ENCODE measurements at places on chromosomes 11 and 22. TPM values are rescaled to one million over a fixed set of nuclear protein-coding genes. Genes with fewer than 3 reads are reported as not detected.

LZTR1 gene
- polyA plus RNA-seq: 17.1 TPM

INSC gene
- polyA plus RNA-seq: not detected

CD3D gene
- 1,253 TPM for polyA plus RNA-seq

TCN2 gene
- polyA plus RNA-seq: 0.63 TPM

OR6T1 gene
- not detected for polyA plus RNA-seq

ABCC8 gene
- not detected for polyA plus RNA-seq

APOL4 gene
- not detected for polyA plus RNA-seq

C11orf21 gene
- polyA plus RNA-seq: 30.1 TPM

GRCh38 chr22:48588878-48589450 is 1238.7 kb downstream of the BRD1 start:
- no peaks in the 10 kb centered on the region for H3K4me1 ChIP-seq
- H3K27me3 ChIP-seq: no peaks in the 10 kb centered on the region
- H3K4me3 ChIP-seq: no peak overlapping the region
- no peak overlapping the region for H3K27ac ChIP-seq
- DNase-seq: no peak

- no peak for DNase-seq
- peaks cover 5% of the 10 kb centered on the region for H3K4me1 ChIP-seq
- no peaks in the 10 kb centered on the region for H3K27me3 ChIP-seq
- no peak overlapping the region for H3K4me3 ChIP-seq
Measured at GRCh38 chr22:24466716-24467328, 28.3 kb upstream of the UPB1 start.

GRCh38 chr11:2447253-2447950 is 2.6 kb downstream of the KCNQ1 start:
- no peak overlapping the region for H3K27ac ChIP-seq
- no peaks in the 10 kb centered on the region for H3K27me3 ChIP-seq
- peak overlapping the region; percentile 25 for H3K4me3 ChIP-seq
- H3K4me1 ChIP-seq: peaks cover 54% of the 10 kb centered on the region
- H3K36me3 ChIP-seq: no peaks in the 10 kb centered on the region

DNA sequence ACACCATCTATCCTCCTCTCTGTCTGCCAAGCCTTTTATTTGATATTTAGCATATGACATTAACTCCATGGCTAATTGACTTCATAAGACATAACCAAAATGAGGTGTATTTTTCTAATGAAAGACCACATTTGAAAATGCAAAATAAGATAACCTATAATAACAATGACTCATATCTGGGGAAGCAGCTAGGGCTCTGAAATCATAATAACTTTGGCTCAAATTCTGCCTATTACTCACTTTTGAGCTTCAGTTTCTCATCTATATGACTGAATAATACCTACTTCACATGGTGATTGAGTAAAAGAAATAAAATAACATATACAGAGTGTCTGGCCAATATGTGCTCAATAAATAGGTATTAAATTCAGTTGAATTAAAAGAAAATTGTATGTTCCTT is 1419.8 kb upstream of the TENM4 start:
- H3K4me1 ChIP-seq: no peaks in the 10 kb centered on the region
- no peak overlapping the region for H3K4me3 ChIP-seq
- no peaks in the 10 kb centered on the region for H3K27me3 ChIP-seq
- H3K36me3 ChIP-seq: no peaks in the 10 kb centered on the region

GRCh38 chr11:7671347-7672215 is 1.7 kb downstream of the CYB5R2 start:
- H3K4me3 ChIP-seq: no peak overlapping the region
- H3K27ac ChIP-seq: no peak overlapping the region
- H3K4me1 ChIP-seq: no peaks in the 10 kb centered on the region

DNA sequence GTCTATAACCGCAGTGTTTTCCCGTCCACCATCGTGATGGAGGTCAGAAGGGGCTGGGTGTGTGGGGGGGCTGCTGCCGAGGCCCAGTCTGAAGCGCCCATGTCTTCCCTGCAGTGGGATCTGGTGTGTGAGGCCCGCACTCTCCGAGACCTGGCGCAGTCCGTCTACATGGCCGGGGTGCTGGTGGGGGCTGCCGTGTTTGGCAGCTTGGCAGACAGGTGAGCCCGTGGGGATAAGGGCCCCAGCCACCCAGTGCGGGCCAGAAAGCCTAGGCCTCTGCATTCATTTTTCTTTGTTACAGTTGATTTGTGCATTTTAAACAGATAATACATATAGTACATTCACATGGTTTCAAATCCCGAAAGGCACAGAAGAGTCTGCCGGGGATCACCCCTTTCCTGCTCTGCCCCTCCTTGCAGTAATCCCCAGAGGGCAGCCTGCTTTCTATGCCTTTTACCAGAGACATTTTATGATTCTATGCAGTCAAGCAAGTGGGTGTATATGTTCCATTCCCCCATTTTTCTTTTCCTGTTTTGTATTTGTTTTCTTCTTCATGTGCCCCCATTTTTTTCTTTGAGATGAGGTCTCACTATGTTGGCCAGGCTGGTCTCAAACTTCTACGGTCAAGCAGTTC is 32.6 kb downstream of the CAPN1 start:
- peaks cover 6% of the 10 kb centered on the region for H3K36me3 ChIP-seq
- peaks cover 14% of the 10 kb centered on the region for H3K4me1 ChIP-seq
- H3K27me3 ChIP-seq: no peaks in the 10 kb centered on the region
- H3K27ac ChIP-seq: no peak overlapping the region

DNA sequence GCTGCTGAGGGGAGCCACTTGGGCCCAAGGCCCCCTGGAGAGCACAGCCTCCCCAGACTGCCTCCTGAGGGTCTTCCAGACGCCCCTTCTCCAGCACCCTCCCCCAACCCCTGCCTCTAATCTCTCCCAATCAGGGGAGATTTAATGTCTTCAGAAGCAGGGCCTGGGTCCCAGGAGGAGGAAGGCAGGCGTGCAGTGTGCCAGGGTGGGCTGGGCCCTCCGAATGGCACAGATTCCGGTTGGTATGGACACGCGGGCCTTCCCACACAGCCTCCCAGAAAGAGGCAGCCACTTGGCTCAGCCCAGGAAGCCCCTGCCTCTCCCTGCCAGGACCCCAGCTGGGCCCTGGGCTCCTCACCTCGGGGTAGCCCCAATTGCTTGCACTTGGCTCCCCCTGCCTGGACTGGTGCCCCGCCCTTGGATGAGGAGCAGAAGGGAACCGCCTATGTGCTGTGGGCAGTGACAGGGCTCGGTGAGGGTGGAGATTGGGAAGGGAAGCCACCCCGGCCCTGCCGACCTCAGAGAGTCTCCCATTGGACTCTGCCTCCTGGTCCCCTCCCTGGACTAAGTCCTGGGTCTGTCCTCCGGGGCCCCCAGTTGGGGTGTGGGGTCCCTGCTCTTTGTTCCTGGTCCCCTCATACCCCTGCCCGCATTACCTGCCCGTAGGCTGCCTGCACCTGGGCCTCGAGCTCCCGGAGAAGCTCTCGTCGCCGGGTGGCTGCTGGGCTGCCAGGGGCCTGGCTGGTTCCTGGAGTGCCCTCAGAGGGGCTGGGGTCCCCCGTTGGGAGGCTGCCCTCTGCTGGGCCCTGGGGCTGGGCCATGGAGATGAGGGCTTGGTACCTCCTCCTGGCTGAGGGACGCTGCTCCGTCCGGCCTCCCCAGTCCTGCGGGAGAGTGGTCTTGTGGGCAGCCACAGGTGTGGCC is 572 bp upstream of the CABP2 start:
- H3K27ac ChIP-seq: no peak overlapping the region
- no peaks in the 10 kb centered on the region for H3K27me3 ChIP-seq
- H3K36me3 ChIP-seq: no peaks in the 10 kb centered on the region
- no peak for DNase-seq
- H3K4me3 ChIP-seq: no peak overlapping the region
- no peaks in the 10 kb centered on the region for H3K4me1 ChIP-seq

DNA sequence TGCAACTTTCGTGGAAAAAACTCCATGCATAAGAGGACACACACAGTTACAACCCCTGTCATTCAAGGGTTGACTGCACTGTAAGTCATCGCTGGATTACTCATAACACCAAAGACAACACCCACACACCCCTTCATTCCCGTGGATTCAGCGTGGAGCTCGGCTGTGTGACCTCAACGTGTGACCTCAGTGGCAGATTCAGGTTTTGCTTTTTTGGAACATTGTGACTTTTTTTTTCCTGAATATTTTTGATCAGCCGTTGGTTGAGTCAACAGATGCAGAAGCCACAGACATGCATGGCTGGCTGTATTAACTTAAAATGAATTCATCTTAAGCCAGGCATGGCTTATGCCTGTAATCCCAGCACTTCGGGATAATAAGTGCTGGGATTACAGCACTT is 19.7 kb upstream of the MUC5AC start:
- H3K27ac ChIP-seq: no peak overlapping the region
- H3K4me1 ChIP-seq: no peaks in the 10 kb centered on the region
- H3K36me3 ChIP-seq: no peaks in the 10 kb centered on the region
- H3K4me3 ChIP-seq: no peak overlapping the region

GRCh38 chr11:57361926-57362325 is 19.0 kb downstream of the PRG3 start:
- H3K27ac ChIP-seq: no peak overlapping the region
- H3K4me3 ChIP-seq: no peak overlapping the region
- no peaks in the 10 kb centered on the region for H3K36me3 ChIP-seq
- no peaks in the 10 kb centered on the region for H3K27me3 ChIP-seq

DNA sequence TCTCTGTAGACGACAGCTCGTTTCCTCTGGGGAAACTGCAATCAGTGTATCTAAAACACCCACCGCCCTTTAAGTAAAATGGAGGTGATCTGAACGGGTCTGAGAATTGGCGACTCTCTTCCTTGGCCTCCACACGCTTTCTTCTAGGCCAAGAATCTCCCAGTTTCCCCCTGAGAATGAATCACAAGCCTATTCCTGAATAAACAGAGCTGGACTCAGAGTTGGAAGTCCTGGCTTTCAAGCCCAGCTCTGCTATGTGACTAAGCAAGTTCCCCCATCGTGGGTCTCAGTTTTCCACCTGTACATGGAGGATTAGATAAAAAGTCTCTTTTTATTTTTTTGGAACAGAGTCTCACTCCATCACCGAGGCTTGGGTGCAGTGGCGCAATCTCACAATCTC is 200.4 kb downstream of the MN1 start:
- H3K4me1 ChIP-seq: no peaks in the 10 kb centered on the region
- H3K27ac ChIP-seq: no peak overlapping the region
- H3K36me3 ChIP-seq: no peaks in the 10 kb centered on the region
- H3K27me3 ChIP-seq: no peaks in the 10 kb centered on the region
- no peak for DNase-seq
- H3K4me3 ChIP-seq: no peak overlapping the region

DNA sequence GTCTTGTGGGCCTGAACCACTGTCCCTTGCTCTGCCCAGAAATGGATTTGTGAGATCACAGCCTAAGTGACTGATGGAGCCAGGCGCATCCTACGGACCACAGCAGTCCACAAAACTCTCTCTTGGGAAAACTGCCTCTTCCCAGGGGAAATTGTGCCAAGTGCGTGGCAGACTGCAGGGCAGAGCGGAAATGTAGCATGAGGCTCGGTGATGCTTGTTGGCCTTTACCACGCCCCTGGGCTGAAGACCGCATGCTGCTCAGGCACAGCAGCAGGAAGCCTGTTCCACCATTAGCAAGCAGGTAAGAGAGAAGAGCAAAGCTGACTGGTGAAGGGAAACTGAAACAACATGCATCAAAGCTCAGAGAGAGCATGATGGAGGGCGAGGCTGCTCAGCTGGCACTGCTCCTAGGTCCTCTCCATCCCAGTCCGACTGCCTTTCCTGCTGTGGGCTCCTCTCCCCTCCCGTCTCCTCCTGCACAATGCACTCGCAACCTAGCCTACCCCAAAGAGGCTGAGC is 26.5 kb upstream of the SCARF2 start:
- H3K27me3 ChIP-seq: no peaks in the 10 kb centered on the region
- H3K27ac ChIP-seq: peak overlapping the region; percentile 66
- H3K4me3 ChIP-seq: peak overlapping the region; percentile 30
- H3K4me1 ChIP-seq: peaks cover 60% of the 10 kb centered on the region
- DNase-seq: peak; percentile 74
- no peaks in the 10 kb centered on the region for H3K36me3 ChIP-seq

- H3K4me1 ChIP-seq: peaks cover 38% of the 10 kb centered on the region
- no peaks in the 10 kb centered on the region for H3K27me3 ChIP-seq
- H3K27ac ChIP-seq: no peak overlapping the region
- H3K4me3 ChIP-seq: no peak overlapping the region
Measured at GRCh38 chr11:61964058-61964665, 3.3 kb downstream of the FTH1 start.

GRCh38 chr22:36554098-36554497 is 25.1 kb upstream of the EIF3D start:
- peaks cover 4% of the 10 kb centered on the region for H3K27me3 ChIP-seq
- H3K4me3 ChIP-seq: no peak overlapping the region
- no peak overlapping the region for H3K27ac ChIP-seq
- H3K4me1 ChIP-seq: no peaks in the 10 kb centered on the region
- DNase-seq: no peak
- H3K36me3 ChIP-seq: no peaks in the 10 kb centered on the region

DNA sequence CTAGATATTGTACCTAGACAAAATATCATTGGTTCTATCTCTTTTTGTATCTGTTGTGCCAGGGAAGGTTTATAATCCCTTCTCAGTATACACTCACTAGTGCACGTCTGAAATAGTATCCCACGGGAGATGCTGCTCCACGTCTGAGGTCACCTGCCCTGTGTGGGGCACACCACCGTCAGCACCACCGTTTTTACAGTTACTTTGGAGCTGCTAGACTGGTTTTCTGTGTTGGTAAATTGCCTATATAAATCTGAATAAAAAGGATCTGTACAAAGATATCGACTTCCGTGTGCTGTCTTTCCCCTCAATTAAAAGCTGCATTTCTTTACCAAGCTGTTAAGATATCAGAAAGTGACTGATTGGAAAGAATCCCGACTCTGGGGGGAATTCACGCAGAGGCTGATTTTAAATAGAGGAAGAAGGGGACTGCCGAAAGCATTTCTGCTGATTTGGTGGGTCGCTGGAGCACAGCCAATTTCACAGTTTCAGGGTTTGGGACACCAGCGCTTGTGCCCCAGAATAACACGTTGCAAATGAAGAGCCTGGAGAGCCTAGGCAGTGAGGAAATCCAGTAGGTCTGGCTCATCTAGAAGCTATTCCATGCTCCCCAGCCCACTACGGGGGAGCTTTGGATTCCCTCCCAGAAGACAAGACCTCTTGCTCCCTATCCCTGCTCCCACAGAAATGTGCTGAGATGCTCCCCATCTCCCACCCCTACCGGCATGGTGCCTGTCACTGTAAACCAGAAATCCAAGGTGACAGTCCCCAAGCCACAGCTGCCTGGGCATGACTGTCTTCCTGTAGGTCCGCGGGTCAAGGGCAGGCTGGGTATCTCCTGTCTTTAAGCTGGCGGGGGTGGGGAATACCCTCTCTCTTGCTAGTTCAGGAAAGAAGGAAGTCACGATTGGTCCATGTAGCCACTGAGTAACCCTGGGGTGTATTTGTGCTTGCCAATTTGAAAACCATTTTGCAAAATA is 12.7 kb upstream of the MYO18B start:
- H3K27ac ChIP-seq: no peak overlapping the region
- DNase-seq: no peak
- no peaks in the 10 kb centered on the region for H3K4me1 ChIP-seq
- H3K36me3 ChIP-seq: no peaks in the 10 kb centered on the region

- no peaks in the 10 kb centered on the region for H3K27me3 ChIP-seq
- H3K36me3 ChIP-seq: no peaks in the 10 kb centered on the region
- peak; percentile 67 for DNase-seq
- no peaks in the 10 kb centered on the region for H3K4me1 ChIP-seq
- no peak overlapping the region for H3K27ac ChIP-seq
Measured at GRCh38 chr11:17384002-17384511, 4.4 kb downstream of the KCNJ11 start.
